Activated CD4-positive, alpha-beta T cell treated with anti-CD3 and anti-CD28 coated beads, Interleukin-2, amount 50 U/mL, for 48 hours (primary cell): ENCODE measurements at places on chromosomes 6 and 20.

- DNase-seq, result no peak
Measured at GRCh38 chr6:3377536-3378397, 79.1 kb downstream of the SLC22A23 start.

DNA sequence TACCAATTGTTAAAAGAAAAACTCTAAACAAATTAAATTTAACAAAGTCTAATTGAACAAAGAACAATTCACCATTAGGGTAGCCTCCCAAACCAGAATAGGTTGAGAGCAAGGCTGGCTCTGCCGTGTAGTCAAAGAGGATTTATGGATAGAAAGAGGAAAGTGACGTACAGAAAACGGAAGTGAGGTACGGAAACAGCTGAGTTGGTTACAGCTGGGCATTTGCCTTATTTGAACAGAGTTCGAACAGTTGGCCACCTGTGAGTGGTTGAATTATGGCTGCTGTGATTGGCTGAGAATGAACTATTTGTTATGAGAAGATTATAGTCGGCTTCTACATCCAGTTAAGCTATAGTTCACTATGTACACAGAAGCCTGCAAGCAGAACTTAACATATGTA is 18.5 kb upstream of the ISM1 start:
- no peak for DNase-seq

- DNase-seq, result no peak
Measured at GRCh38 chr6:108559884-108560462, 744 bp upstream of the FOXO3 start.

DNA sequence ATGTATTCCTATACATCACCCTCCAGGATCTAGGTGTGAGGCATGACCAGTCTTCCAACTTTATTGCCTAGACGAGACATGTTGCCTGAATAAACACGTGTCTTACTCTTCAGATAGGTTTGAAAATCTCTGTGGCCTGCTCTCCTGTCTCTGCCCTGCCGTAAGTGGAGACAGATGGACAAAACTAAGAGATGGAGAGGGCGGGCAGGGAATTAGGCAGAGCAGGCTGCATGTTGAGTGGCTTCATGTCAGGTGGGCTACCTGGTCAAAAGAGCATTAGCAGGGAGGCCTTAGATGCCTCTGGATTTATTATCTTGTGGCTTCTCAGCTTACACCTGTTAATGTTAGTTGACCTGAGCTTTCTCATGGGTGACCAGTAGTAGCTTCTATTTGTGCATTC is 59.0 kb upstream of the TULP4 start:
- DNase-seq, result no peak
